ENCODE measurements at places on chromosomes 7 and 10.
A peak's percentile ranks its signal among the peaks of the same experiment; 100 is the strongest.

DNA sequence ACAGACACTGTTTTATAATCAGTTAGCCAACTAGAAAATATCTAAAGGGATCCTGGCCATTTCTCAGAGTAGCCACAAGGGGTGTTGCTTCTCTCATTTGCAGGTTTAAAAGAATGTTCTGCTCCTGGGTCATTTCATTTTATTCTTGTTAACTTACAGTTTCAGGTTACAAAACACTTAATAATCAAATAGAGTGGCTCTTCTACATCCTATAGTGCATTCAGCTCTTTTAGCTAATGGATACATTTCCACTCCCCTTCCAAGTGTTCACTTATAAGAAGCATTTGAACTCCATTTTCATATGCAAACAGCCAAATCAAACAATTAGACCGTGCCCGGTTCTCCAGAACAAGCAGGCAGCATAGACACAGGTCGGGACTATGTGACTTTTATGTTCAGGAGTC is 117.5 kb downstream of the TRIL start:
- peak; percentile 20 for DNase-seq

DNA sequence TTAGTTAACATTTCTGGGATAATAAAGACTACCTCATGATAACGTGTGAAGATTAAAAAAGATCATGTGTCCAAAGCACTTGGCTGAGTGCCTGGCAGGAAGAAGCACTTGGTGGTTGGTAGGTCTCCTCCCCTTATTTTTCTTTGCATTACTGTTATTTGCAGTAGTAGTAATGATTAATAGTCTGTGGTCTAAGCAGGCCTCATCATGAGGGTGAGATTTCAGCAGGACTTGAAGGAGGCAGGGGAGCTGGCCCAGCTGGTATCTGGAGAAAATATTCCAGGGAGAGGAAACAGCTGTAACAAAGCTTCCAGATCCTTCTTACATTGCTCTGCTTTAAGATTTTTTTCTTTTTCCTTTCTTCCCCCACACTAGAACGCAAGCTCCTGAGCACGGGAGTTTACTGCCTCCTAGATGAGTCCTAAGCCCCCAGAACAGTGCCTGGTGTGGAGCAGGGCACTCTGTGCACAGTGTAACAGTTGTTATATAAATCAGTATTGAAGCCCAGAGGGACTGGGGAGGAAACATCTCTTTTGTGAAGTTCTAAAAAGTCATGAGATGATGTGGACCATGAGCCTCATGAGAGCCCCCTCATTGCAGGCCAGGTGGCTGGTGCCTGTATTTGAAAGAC is 31.1 kb upstream of the RHEB start:
- peak; percentile 86 for DNase-seq

DNA sequence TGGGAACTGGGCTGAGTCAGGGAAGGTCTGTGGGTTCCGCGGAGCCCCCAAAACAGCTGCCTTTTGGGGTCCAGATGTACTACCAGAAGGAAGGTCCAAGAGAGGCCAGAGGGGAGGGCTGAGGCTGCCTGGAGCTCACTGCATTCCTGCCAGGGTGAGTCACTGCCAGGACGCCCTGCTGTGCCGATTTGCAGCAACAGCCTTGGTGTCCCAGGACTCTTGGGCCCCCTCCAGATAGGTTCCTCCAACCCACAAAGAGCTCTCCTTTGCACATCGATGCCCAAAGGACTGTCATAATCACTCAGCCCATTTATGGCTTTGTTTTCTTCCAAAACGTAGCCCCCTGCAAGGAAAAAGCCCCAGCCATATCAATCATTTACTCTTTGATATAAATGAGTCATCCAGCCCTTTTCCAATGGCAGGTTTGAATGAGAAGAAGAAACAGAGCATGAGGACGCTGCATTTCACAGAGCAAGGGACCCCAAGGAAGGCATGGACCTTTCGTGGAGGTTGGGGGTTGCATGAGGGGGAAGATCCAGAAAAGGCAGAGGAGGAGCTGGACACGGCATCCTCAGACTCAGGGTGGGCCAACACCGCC is 32.2 kb upstream of the COL13A1 start:
- DNase-seq = peak; percentile 82

GRCh38 chr10:101536800-101537199 is 51.3 kb downstream of the POLL start:
- DNase-seq = peak; percentile 21

DNA sequence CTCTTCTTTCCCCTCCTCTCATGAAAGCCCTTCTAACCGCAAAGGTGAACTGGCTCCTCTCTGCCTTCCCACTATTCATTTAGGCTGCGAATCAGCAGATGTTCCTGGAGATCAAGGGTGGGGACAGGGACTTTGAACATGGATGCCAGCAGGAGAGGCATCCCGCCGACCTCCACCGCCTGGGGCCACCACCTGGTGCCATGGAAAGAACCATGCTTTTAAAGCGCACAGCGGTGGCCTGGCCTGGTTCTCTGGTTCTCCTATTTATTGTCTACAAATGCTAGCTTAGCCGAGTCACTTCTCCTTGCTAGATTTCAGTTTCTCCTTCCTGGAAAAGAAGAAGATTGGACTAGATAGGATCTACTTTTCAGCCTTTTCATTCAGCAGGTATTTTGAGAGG is 43.2 kb upstream of the KCNMA1 start:
- DNase-seq = no peak

- no peak for DNase-seq
Observed at GRCh38 chr7:27295236-27295635, 52.6 kb downstream of the EVX1 start.

DNA sequence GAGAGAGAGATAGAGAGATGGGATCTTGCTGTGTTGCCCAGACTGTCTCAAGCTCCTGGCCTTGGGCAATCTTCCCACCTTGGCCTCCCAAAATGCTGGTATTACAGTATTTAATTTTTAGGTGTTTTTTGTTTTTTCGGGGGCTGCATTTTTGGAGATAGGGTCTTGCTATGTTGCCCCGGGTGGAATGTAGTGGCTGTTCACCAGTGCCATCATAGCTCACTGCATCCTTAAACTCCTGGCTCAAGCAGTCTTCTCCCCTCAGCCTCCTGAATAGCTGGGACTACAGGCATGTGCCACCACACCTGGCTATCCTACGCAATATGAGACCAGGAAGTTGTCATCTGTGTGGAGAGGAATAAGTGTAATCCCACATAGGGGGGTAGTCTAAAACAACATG is 42.4 kb downstream of the KCTD7 start:
- DNase-seq = no peak

GRCh38 chr7:114952296-114952695 is 30.4 kb downstream of the MDFIC start:
- DNase-seq = no peak

- DNase-seq = no peak
Observed at GRCh38 chr7:121442845-121443244, 46.7 kb upstream of the FAM3C start.

DNA sequence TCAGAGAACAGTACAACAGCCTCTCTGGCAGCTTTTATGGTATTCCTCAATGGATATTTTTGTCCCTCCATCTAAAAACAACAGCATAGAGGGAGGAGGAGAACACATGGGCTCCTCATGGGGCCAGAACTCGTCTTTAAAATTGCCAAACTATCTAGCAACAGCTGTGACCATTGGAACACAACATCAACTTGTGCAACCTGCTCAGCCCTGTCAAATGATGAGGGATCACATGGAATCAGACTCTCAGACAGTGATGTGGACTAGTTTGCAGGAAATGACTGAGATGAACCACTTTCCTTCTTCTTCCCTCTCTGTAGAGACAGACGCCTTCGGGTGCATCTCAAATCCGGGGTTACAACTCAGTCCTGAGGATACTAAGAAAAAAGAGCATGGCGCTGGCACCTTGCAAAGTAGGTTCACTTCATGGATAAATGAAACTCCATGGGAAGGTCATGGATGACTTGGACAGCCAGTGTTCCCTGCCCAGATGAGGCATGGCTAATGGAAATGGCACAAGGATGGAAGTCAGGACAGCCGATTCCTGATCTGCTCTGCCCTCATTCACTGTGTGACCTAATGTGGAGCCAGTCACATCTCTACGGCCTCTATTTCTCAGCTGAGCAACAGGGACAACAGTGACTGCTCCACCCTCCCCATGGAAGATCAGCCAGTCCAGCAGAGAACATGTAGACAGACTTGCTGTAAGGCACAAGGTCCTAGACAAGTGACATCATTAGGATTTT is 24.6 kb upstream of the DGKI start:
- DNase-seq = peak; percentile 34

GRCh38 chr10:75057680-75058079 is 53.8 kb upstream of the SAMD8 start:
- no peak for DNase-seq

GRCh38 chr7:152899548-152900109 is 140.1 kb downstream of the ACTR3B start:
- no peak for DNase-seq

DNA sequence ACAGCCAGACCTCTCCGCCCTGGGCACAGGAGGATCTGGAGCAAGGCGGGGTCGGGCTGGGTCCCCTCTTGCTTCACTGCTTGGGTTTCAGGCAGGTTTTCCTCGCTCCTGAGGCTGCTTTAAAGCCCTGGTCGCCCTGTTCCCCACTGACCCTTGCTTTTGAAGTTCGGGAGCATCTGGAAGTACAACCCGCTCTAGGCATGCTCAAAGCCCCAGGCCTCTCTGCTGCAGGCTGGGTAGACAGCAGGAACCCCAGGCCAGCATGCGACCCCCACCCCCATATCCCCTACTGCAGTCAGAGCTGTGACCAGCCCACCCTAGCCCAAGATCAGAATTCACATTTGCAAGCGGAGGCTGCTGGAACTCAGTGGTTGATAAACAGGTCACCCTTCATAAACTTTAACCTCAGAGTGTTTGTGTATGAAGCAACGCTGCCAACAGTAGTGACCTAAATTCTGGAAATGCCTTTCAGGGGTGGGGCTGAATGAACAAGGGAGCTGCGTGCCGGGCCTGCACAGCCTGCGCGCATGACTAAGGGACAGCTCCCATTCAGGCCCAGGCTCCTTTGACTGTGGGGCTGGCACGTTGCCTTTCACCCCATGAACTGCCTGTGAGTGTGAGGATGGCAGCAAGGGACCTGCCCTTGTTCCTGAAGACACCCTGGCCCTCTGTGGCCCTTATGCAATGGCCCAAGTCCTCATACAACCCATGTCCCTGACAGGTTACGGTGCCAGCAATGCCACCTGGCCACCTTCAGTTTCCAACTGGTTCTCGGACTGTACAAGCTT is 52.5 kb downstream of the PROSER2 start:
- peak; percentile 63 for DNase-seq

DNA sequence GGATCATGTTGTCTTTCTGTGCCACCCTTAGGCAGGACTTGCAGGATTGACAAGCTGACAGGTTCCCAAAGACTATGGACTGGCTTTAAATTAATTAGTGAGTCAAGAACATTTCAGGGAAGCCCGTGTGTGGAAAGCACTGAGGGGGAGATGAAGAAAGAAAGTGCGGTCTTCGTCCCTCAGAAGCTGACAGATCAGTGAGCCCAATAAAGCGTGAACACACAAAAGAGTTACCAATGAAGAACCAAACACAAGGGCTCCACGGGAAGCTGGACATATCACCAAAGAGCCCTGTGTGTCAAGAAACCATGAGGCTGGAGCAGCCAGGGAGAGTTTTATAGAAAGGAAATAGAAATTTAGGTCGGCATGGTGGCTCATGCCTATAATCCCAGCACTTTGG is 725.8 kb downstream of the PARD3 start:
- no peak for DNase-seq

DNA sequence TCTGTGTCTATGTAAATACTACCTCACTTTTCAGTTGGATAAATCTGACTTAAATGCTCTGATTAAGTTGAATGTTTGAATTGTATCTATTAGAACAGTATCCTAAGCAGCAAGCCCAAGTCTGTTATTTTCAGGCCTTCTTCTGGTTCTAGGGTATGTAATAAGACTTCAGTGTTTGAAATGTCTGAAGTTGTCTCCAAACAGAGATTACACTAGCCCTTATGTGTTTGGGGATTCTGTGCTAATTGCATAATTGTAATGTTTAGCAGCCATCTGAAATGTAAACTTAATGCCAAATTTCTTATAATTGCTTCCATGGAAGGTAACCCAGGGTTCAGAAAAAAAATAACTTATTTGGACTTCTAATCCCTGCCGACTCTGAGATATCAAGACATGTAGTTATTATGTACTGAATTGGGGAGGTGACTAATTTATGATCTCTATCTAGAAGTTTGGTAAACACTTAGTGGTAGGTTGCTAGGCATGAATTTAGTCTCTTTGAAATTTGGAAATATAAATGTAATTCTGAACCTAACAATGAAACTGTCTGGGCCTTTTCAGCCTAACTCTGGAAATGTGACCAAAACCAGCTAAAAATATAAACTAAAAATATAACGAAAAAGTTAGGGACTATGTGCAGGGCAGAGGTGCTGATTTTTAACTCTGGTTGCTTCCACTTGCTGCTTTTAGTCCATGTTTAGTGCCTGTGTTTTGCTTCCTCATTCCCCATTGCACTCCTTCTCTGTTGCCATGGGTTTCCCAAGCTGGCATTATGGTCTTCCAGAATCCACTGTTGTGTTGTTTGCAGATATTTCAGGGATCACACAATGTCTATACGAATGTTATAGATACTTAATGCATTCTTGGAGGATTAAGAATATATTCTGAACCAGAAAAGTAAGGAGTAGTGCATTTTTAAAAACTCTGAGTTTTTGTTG is 54.8 kb downstream of the MCU start:
- peak; percentile 26 for DNase-seq

- DNase-seq = peak; percentile 65
Observed at GRCh38 chr10:17655567-17656146, 11.7 kb downstream of the STAM start.

DNA sequence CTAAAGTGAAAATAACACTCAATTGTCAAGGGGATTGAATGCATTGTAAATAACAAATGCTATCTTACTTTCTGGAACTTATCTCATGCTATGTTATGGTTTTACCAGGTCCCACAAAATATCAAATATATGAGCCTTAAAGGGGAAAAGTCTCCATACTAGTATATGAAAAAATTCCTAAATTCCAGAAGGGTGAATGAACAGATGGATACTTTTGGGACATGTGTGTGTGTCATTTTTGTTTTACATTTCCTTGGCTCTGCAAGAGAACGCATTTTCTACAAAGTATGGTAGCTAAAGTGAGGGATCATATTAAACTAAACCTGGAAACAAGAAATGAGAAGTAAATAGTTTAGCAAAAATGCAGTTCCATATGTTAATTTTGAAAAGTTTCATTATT is 682.8 kb downstream of the INHBA start:
- no peak for DNase-seq

- no peak for DNase-seq
Observed at GRCh38 chr10:130226012-130226411, 89.8 kb downstream of the GLRX3 start.

GRCh38 chr7:117064688-117065087 is 111.4 kb downstream of the ST7 start:
- no peak for DNase-seq

- no peak for DNase-seq
Observed at GRCh38 chr7:31939076-31939475, 131.1 kb downstream of the PDE1C start.

All from mesenchymal stem cell (in vitro differentiated cells and primary cell).